NCI-H1694 (cell line): ENCODE measurements at places on chromosomes 12 and 14.

GRCh38 chr14:37603688-37604251, 8.3 kb downstream of the TTC6 start:
- no peak for DNase-seq

- DNase-seq = no peak
Observed at GRCh38 chr12:24023081-24023480, 73.6 kb upstream of the SOX5 start.

GRCh38 chr12:10247436-10248058, 34.9 kb downstream of the GABARAPL1 start:
- DNase-seq = no peak

GRCh38 chr12:114430306-114430705, 24.4 kb upstream of the TBX5 start:
- no peak for DNase-seq

DNA sequence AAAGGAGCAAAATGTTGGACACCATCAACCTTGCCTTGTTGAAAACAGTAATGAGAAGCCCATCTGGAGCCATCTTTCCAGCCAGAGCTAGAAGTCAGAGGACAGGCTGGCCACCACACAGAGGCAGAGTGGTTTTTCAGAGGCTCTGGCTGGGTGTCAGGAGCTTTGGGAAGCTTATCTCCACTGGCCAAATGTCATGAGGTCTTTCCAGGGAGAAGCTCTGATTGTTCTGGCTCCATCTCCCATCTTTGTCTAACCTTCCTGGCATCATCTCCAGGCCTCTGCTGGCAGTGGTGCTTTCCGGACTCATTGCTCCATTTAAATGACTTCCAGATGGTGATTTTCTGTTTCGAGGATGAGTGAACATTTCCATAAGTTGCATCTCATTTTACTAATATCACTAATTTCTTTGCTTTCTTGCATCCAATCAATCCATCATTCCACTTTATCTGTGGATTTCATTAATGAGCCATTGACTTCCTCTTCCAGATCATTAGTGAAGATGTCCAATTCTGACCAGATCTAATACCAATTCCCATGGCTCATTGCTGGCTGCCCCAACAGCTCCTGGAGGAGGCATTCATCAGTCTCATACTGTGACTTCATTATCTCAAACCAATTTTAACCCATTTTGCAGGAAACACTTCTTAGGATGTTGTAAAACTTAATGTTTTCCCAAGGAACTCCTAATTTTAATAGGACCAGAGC, 35.3 kb upstream of the TMTC1 start:
- DNase-seq = no peak

- DNase-seq = no peak
Observed at GRCh38 chr14:92704036-92704804, 44.2 kb downstream of the LGMN start.

DNA sequence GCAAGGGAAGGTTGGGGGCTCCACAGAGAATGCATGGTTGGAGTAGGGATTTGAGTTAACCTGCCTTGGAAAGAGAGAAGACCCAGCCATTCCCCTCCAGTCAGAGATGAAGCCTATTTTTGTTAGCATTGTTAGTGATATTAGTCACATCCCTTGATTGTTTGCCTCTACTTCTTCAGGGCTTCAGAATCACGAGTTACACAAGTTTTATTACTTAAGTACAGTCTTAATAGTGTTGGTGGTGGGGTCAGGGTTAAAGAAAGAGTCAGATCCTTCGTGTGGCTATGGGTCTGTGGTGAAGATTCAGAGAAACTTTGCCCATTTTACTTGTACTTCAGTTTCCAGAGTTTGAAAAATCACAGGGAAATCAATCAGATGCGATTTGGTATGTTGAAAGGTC, 363.1 kb downstream of the LRIG3 start:
- no peak for DNase-seq

- no peak for DNase-seq
Observed at GRCh38 chr14:102662636-102663430, 70.4 kb downstream of the RCOR1 start.

DNA sequence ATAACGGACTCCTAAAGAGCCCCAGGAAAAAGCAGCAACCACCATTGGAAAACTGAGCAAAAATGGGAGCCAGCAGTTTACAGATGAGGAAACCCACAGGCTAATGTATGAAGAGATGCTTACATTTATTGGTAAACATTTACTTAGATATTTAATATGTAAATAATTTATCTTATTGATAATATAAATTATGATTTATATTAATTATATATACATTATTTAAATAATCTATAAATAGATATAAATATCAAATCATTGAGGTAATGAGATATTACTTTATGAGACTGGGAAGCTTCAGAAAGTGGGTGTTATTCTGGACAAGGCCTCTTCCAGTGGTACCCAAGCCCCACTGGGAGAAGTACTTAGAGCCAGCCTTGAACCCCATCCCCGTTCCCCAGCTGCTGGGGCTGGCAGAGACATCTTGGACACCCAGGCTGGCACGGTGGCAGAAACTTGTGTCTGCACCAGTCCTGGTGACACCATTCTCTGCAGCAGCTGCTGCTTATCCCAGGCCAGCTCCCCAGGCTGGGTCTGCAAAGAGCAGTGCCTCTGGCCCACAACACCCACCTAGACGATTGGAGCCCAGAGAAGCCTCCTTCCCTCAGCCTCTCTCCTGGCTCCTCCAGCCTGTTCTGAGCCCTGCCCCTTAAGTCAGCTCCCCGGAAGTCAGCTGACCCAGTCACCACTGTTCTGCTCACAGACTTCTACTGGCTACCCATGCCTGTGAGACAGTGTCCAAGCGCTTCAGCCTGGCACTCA, 25.9 kb downstream of the ISCA2 start:
- DNase-seq = no peak

GRCh38 chr12:68633614-68634558, 23.2 kb downstream of the RAP1B start:
- DNase-seq = no peak

- no peak for DNase-seq
Observed at GRCh38 chr14:56731187-56731586, 79.1 kb downstream of the OTX2 start.
